ENCODE measurements at places on chromosomes 1 and 21.
A peak's percentile ranks its signal among the peaks of the same experiment; 100 is the strongest.

GRCh38 chr21:17610911-17611310 lies 1.8 kb downstream of the BTG3 start:
- ATAC-seq, result no peak

DNA sequence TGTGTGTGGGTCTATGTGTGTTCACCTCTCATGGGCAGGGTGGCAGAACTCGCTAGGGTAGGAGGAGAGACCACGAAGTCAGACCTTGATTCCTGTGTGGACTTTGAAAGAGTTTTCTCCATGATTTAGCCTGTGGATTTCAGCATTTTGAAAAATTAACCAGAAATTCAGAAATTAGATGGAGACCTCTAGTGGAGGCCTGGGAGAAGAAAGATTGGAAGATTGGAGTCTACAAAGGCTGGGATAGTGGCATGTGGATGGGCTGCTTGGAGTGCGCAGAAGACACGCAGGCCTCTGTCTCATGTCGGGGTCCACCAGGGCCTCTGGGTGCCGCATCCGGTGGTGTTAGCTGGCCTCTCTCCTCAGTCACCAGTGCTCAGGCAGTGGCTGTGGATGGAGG lies 18.9 kb upstream of the IGSF5 start:
- no peak for ATAC-seq

DNA sequence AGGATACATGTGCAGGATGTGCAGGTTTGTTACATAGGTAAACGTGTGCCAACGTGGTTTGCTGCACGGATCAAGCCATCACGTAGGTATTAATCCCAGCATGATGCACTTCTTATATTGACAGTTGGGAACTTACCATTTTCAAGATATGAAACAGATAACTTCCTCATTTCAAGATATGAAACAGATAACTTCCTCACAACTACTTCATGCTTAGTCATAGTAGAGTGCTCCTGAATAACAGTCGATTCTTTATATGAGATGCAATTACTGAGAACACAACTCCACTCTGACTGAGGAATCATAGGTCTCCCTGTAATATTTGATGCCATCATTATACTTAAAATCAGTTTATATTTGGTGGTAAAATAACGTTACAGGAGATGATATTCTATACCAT lies 1124.3 kb downstream of the AMY1C start:
- ATAC-seq, result no peak

GRCh38 chr1:106722466-106722865 lies 334.0 kb upstream of the PRMT6 start:
- ATAC-seq, result no peak

- no peak for ATAC-seq
Observed at GRCh38 chr1:109714661-109715372, 2.8 kb downstream of the GSTM5 start.

DNA sequence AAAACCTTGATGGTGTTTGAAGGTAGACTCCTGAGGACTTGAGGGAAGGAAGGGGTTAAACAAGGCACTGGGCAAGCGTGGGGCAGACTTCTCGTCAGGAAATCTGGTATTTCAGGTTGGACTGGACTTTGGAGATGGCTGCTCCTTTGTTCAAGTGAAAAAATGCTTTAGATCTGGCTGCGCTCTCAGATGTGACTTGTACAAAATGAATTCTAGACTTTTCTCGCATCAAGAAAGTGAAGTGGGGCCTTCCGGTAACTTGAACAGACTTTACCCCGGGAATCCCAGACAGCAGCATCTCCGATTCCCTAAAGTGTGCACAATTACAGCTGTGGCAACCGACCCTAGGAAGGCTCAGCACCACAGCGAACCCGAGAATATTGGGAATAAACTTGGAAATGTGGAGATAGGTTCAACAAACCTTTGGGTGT lies 44.3 kb upstream of the ERRFI1 start:
- ATAC-seq, result no peak

GRCh38 chr1:48807554-48808260 lies 31.0 kb upstream of the BEND5 start:
- no peak for ATAC-seq

GRCh38 chr1:230068952-230069684 lies 2.1 kb downstream of the GALNT2 start:
- no peak for ATAC-seq

DNA sequence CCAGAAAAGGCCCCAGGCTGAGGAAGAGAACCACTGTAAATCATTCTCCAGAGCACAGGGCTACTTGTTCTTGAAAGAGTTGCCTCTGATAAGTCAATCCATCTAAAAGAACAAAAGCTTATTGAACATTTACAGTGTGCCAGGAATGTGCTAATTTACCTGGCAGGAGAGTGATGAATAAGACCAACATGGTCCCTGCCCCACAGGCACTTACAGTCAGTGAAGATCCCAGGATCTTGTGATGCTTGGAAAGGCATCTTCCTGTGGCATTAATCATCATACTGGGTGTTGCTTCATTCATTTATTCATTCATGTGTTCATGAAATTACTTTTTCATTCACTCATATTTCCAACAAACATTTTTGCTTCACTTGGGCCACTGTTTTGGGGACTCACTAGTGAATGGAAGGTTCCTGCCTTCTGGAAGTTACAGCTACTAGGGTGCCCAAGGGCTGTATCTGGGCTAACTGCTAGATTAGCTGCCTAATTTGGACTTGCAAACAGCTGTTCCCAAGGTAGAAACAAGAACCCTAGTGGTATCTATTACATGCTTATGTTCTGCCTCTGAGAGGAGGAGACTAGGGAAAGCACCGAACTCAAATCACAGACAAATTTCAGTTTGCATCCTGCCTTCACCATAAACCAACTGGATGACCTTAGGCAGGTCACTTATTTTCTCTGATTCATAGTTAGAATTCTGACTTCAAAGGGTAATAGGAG lies 133.5 kb downstream of the CLIC6 start:
- no peak for ATAC-seq

DNA sequence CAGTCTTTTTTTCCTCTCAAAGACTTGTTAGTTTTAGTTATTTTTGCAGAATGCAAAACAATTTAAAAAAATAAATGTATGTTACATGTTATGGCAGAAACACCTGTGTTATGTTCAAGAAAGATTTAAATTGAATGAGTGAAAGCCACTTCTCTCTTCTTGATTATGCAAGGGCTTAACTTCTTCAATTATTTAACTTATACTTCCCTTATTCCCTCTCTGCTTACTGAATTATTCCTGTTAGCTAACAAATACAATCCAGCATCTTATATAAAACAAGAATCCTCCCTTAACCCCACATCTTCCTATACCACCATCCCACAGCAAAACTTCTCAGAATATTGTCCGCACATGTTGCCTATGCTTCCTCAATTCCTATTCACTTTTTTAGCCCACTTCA lies 10.7 kb upstream of the FCER1A start:
- no peak for ATAC-seq

DNA sequence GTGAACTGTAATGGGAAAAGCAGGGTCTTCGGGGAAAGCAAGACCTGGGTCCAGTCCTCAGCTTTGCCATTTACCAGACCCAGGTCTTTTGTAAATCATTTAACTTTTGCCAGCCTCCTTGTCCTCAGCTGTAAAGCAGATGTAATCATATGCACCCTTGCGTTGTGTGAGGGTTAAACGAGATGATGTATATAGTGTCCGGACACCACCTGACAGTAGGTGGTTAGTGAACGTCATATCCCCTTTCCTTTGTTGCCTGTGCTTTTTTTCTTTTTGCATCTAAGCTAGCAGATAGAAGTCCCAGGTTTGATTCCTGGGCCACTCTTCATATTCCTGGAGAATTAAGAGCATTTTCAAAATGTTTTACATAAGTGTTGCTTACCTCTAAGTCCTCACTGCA lies 28.5 kb downstream of the IL12RB2 start:
- ATAC-seq, result no peak

GRCh38 chr1:77096496-77097255 lies 122.6 kb downstream of the PIGK start:
- no peak for ATAC-seq

GRCh38 chr1:12161662-12162458 lies 4.9 kb upstream of the TNFRSF1B start:
- ATAC-seq, result peak; percentile 88

- peak; percentile 46 for ATAC-seq
Observed at GRCh38 chr1:212542761-212543187, 65.8 kb upstream of the ATF3 start.

GRCh38 chr1:148383966-148384365 lies 99.1 kb downstream of the PPIAL4G start:
- ATAC-seq, result no peak

GRCh38 chr1:53508991-53509666 lies 49.9 kb downstream of the DMRTB1 start:
- no peak for ATAC-seq

DNA sequence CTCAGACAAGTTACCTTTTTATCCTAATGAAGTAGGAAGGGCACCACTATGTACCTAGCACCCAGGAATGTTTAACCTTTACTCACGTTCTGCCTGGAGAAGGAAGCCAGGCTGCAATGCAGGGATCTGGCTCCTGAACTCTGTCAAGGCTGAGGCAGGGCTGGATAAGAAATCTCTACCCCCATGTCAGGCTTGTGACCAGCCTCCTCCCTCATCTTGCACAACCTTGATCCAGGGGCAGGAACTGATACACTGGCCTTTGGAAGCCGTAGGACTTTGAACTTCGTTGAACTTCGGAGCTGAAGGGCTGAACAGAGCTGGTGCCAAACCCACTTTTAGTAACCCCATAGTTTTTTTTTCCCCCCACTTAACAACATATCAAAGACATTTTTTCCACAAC lies 8.0 kb upstream of the AKR1A1 start:
- ATAC-seq, result no peak

DNA sequence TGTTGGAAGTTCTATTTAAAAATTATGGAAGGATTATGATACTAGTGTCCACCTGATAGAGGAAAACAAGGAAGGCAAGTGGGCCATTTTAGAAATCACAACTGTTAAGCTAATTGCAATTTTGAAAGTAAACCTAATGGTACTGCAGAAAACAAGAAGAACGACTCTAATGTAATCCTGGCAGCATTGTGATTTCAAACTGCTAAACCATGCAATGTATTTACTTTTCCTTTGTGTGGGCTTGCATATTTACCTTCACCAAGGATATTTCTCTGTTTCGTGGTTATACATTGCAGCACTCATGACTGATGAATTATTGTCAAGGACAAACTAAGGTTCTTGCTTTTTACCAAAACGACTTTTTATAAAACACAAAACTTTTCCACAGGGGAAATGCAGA lies 88.1 kb downstream of the TM2D1 start:
- ATAC-seq, result no peak

DNA sequence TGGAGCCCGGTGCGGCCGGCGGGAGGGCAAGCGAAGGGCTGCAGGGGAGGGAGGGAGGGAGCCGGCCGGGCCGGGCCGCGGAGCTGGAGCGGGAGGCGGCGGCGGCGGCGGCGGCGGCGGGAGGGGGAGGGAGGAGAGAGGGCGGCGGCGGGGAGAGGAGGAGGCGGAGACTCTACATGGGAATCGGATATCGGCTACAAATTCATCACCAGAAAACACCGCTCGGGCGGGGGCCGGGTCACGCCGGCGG lies at the start of gene AKT3:
Gene AKT3 (minus strand): TSS at position 42 of the 250 bp plus-strand sequence. CDS start 7,073 bp downstream, outside the sequence.
- peak; percentile 91 for ATAC-seq

- no peak for ATAC-seq
Observed at GRCh38 chr21:38310646-38311485, 54.1 kb downstream of the KCNJ15 start.

- ATAC-seq, result peak; percentile 42
Observed at GRCh38 chr1:3668585-3669300, 16.4 kb downstream of the TP73 start.

- ATAC-seq, result no peak
Observed at GRCh38 chr1:215084621-215085020, 2.1 kb downstream of the KCNK2 start.

- no peak for ATAC-seq
Observed at GRCh38 chr1:22139066-22139594, 3.8 kb downstream of the WNT4 start.

DNA sequence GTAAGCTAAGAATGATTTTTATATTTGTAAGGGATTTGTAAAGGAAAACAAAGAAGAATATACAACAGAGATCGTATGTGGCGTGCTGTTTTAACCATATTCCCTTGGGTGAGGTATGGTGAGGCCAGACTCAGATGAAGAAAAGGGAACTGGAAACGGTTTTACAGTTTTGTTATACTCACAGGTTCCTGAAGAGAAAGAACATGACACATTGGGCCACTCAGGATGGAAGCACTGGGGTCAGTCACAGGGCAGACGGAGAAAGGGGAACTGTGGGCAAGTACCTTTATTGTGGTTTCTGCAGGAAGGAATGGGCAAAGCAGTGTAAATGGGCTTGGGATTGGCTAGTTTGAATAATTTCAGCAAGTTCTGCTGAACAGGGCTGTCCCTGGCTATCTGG lies 177.4 kb downstream of the LBR start:
- no peak for ATAC-seq

GRCh38 chr1:181099152-181100014 lies 10.9 kb downstream of the IER5 start:
- ATAC-seq, result no peak

GRCh38 chr1:907611-908451 lies 15.9 kb upstream of the SAMD11 start:
- no peak for ATAC-seq

DNA sequence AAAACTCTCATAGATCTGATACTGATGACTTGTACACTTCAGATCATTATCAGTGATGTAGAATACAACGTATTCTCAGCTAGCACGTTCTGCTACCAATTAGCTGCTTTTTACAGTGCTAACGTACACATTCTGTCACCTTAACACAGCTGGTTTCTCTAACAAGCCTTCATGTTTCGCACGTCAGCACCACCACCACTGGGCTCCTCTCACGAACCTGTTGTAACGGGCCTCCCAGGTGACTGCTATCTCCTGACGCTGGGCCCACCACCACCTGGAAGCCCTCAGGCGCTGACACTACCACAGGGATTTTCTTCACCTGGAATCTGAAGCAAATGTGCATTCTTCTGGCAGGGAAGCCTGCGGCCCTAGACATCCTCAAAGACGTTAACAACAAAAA lies 19.8 kb downstream of the TOMM20 start:
- ATAC-seq, result no peak

DNA sequence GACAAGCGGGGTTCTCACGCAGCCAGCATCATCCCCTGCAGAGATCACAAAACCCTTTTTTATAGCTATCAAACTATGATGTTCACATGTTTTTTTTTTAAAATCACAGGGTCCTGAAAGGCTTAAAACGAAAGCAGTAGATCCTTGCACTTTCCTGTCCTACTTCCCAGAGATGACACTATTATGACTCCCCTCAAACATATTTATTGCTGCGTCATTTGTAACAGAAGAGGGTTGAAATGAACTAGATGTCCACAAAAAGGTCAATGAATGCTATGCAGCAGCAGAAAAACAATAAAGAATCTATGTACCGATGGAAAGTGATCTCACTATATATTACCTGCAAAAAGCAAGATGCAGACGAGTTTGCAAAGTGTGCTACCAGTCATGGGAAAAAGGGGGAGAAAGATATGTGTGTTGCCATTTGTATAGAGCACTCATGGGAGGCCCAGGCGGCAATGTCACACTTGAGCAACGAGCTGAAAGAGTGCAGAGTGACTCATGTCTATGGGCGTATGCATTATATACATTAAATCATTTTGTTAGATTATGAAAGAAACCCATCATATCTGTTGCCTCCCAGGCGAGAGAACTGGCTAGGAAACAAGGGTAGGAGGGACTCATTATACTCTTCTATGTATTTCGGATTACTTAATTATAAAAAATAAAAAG lies 68.9 kb upstream of the PARP1 start:
- no peak for ATAC-seq

- no peak for ATAC-seq
Observed at GRCh38 chr21:18298228-18298627, 53.6 kb downstream of the CHODL start.

- no peak for ATAC-seq
Observed at GRCh38 chr1:55927702-55928290, 651.6 kb downstream of the PLPP3 start.

GRCh38 chr1:167879508-167879907 lies 34.4 kb downstream of the ADCY10 start:
- ATAC-seq, result no peak

- ATAC-seq, result no peak
Observed at GRCh38 chr1:182203191-182203875, 141.8 kb upstream of the ZNF648 start.

Measured in gastroesophageal sphincter (tissue), 4 donors.